ENCODE measurements at places on chromosomes 16 and 17.

- no peak for DNase-seq
Measured at GRCh38 chr17:77394540-77395295, 253.9 kb downstream of the SEC14L1 start.

- no peak for DNase-seq
Measured at GRCh38 chr16:1335211-1335971, 1.9 kb downstream of the BAIAP3 start.

DNA sequence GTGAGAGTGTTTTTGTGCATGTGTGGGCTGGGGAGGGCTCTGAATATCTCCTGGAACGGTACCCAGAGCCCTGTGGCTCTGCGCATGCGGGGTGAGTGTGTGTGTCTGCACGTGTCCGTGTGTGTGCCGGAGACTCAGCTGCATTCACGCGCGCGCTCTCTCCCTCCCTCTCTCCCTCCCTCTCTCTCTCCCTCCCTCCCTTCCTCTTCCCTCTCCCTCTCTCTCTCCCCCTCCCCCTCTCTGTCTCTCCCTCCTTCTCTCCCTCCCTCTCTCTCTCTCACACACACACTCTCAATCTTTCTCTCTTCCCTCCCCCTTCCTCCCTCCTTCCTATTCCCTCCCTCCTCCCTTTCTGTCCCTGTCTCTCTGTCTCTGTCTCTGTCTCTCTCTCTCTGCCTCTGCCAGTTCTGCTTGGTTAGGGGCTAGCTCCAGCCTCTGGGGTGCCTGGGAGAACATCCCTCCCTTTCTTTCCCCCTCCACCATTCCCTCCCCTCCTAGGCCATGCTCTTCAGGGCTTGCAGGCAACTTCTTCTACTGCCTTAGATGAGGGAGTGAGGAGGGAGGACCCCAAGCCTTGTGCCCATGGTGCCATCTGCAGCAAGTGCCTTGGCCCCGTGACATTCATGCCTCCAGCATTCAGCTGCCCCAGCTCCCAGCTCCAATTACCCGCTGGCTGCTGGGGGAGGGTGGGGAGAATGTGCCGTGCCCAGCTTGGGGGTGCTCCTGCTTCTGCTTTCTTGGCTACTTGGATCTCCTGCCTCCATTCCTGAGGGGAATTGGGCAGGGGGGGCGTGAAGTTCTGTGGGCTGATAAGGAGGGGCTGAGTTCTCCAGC, 6.4 kb downstream of the THRA start:
- DNase-seq, result peak; percentile 92

DNA sequence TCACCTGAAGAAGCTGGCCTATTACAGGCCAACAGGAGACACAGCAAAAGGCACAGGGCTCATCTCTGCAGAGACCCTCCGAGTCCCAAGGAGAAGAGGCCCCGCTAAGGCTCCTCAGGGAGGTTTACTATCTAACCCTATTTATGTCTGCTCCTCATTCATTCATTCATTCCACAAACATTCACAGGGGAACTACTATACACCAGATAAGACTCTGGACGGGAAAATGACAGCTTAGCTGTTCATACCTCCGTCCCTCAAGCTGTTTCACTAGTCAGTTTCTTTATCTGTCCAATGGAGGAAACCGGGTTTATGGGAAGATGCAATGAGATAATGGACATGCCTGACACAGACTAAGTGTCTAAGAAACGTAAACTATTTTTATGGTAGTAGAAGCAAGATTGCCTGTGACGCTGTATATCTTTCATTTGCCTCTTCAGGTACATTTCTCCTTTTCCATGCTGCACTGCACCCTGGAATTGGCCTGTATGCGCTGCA, 62.1 kb downstream of the SRL start:
- DNase-seq, result no peak

- DNase-seq, result no peak
Measured at GRCh38 chr16:30439720-30440348, 5.8 kb downstream of the SEPHS2 start.

DNA sequence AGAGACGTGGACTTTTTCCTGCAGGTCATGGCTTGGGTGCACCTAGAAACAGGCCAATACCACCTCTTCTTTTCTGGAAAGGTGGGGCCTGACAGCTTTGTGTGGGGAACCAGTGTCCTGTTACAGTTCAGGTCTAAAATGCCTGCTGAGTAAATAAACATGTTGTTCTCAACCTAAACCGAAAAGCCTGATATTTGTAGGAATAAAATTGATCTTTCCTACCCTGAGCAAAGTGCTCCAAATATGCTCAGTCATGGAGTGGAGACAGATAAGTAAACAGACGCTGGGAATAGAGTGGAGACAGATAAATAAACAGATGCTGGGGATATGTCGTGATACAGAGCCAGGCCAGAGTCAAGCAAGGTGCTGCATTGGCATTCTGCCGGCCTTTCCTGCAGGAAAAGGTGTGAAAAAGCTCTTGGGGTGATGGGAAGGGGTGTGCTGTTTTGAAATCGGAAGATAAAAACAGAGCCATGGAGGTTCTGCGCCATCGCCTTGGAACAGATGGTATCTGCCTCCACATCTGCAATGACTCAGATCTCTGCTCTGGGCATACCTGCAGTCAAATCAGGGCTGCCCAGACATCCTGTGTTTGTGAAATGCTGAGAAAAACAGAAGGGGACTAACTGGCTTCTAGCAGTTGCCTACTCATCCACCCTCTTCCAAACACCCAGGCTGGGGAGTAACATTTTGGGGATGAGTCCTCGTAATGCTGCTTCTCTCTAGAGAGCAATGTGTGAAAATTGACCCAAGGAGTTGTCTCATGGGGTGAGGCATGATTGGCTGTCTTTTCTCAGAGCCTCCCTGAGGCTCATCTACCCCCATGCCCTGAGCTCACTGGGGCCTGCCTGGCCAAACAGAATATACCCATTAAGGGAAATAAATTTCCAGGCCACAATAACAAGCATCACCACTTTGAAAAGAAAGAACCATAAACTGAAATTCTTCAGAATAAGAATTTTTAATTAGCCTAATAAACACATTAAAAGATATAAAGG, 16.8 kb upstream of the TRPV2 start:
- DNase-seq, result no peak

DNA sequence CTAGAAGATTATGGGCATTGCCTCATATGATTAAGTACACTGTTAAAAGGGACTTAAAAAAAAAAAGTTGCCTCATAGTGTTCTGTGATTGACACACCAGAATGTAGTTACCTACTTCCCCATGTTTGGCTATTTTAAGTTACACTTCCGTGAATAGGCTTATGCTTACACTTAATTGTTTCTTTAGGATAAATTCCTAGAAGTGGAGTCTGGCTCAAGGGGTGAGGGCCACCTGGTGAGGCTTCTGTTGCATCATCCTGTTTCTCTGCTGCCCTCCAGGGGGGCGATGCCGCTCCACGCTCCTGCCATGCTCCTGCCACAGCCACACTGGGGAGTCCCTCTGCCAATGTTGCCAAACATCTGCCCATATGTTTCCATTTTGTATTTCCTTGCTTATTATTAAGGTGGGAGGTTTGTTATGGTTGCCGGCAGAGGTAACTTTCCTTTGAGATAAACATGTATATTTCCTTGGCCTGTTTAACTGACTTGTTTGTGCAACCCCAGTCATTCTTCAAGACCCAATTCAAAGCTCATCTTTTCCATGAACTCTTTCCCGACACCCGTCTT, 73.1 kb downstream of the KSR1 start:
- DNase-seq, result peak; percentile 82

GRCh38 chr16:57676553-57677085, 8.5 kb downstream of the ADGRG3 start:
- no peak for DNase-seq

- peak; percentile 61 for DNase-seq
Measured at GRCh38 chr16:15618392-15618791, 24.6 kb downstream of the MARF1 start.

DNA sequence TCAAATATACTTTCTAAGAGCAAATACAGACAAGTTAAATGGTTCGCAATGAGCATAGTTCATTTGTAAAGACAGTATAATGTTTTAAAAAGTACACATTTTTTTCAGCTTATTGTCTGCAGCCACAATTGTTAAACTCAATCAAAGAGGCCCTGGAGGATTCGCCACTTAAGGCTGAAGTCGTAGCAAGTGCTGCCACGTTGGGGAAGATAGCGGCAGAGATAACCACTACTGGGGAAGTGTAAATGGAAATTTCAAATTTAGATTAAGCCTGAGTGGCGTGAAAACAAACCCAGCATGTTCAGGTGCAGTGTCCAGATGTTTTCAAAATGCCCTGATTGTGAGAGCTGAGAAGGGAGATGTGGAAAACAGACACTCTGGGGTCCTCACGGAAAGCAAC, 8.4 kb downstream of the PMP22 start:
- DNase-seq, result no peak

DNA sequence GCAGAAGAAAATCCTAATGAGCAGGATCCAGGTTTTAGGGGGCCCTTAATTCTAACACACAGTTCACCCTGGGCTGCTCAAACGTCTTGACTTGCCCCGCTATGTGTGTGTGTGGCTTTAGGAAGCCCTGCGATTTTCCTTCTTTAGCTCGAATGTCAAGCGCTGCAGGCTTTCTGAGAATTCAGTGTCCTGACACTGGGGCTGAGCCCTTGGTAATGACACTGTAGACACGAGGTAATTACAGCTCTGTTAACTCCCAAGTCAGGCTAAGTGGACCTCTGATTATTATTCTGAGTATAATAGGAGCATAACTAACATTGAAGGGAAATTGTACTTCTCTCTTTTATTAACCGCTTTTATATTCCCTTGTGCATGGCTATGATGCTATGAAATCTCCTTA, 202.1 kb downstream of the RBFOX1 start:
- no peak for DNase-seq

- DNase-seq, result no peak
Measured at GRCh38 chr17:76843703-76844484, 24.3 kb upstream of the MGAT5B start.

DNA sequence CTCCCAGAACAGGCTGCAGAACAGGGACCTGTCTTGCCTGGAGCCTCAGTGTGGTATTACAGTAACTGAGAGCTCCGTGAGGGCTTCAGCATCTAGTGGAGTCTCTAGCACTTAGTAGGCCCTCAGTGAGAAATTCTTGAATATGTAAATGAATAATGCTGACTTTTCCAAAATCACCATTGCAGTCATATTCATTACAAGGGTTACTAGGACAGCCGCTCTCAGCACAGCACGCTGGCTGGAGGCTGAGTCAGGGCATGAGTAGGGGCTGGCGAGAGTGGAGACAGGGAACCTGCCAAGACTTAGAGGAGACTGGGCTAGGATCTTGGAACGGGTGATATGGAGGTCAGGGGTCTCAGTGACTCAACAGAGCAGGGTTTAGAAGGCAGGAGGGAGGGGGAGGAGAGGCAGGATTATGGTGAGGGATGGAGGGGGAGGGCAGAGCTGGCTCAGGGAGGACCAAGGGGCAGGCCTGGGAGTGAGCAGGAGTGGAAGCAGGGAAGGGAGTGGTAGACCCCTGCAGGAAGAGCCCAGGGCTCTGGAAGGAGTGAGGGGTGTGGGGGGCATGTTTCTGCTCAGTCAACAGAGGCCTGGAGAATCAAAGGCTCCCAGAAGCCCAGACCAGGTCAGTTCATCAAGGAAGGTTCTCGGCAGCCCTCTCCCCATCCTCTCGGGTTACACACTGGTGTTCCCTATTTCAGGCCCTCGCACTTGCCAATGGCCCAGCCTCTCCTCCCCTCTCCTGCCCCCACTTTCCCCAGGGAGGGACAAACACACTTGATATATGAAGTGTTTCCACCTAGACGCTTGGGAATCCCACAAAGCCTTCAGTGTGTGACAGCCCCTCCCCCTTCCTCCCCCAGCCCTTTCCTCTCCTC, 42.3 kb downstream of the FZD2 start:
- DNase-seq, result peak; percentile 94

DNA sequence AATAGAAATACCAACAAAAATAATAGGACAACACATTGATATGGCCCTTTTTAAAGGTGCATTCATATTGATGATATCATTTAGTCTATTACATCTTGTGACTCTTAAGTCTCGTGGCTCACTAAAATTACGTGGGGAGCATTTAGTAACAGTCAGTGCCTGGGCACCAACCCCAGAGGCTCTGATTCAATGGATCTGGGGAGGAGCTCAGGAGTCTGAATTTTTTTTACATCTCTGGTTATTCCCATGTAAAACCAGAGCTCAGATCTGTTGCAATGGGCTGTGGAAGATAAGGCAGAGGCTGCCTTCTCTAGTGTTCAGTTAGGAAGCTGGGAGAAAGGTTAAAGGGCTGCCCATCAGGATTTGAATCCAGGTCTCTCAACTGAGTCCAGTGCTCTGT, 549.9 kb upstream of the CDH5 start:
- DNase-seq, result no peak

DNA sequence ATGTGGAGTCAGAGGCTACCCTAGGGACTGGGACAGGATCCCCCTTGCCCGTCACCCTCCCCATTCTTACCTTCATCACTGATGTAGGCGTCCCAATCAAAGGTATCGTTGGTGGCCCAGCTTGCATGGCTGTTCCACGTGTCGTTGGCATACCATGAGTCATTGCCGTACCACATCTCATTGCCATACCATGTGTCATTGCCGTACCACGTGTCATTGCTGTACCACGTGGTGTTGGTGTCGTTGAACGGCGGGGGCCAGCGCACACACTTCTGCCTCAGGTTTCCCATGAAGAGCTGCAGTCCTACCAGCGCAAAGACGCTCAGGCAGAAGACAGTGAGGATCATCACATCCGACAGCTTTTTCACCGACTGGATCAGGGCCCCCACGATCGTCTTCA, 4.8 kb downstream of the SCN4A start:
- DNase-seq, result no peak

- DNase-seq, result no peak
Measured at GRCh38 chr16:51167170-51167895, 16.3 kb upstream of the SALL1 start.

DNA sequence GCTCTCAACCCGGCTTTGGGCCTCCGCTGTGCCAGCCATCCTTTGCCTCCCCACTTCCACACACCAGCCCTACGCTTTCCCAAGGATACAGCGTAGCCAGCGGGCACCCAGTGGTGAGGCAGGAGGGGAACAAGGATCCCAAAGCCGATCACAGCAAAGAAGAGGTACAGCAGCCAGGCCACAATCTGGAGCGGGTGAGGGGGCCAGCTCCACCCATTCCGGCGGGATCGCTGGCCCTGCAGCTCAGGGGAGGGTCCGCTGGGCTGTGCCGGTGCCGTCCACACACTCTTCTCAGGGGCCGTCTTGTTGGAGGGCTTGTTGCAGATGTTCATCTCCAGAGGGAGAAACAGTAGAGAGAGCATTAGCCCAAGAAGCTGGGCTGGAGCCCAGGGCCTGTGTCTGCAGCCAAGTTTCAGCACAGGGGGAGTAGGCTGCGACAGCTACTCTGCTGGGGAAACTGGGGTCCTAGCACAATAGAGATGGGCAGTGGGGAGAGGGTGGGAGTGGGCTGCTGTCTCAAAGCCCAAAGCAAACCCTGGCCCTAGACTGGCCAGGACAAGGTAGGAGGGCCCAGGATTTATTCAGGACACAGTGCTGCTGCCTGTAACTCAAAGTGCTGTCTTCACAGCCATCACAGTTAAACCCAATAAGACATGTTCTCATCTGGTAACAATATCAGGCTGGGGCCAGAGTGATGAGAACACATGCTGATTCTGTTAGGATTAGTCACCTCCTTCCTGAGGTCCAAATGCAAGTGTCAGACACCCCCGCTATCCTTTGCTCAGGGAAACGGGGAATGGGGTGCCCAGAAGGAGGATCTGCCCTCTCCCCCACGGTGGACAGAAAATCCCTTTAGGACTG, 9.9 kb downstream of the ZDHHC1 start:
- DNase-seq, result peak; percentile 88

All from adipocyte (in vitro differentiated cells).